Upper lobe of right lung (tissue), 1 donor: ENCODE measurements at places on chromosomes 5 and 9.
A peak's percentile ranks its signal among the peaks of the same experiment; 100 is the strongest.

GRCh38 chr5:156366521-156366920 lies 39.6 kb downstream of the SGCD start:
- no peak for DNase-seq

GRCh38 chr5:218457-219291 lies 554 bp downstream of the SDHA start:
- peak; percentile 76 for DNase-seq

- no peak for DNase-seq
These were observed 350.5 kb downstream of the MAN2A1 start for GRCh38 chr5:110040178-110040577.

- no peak for DNase-seq
These were observed 51.7 kb downstream of the SH3PXD2B start for GRCh38 chr5:172402531-172403188.

DNA sequence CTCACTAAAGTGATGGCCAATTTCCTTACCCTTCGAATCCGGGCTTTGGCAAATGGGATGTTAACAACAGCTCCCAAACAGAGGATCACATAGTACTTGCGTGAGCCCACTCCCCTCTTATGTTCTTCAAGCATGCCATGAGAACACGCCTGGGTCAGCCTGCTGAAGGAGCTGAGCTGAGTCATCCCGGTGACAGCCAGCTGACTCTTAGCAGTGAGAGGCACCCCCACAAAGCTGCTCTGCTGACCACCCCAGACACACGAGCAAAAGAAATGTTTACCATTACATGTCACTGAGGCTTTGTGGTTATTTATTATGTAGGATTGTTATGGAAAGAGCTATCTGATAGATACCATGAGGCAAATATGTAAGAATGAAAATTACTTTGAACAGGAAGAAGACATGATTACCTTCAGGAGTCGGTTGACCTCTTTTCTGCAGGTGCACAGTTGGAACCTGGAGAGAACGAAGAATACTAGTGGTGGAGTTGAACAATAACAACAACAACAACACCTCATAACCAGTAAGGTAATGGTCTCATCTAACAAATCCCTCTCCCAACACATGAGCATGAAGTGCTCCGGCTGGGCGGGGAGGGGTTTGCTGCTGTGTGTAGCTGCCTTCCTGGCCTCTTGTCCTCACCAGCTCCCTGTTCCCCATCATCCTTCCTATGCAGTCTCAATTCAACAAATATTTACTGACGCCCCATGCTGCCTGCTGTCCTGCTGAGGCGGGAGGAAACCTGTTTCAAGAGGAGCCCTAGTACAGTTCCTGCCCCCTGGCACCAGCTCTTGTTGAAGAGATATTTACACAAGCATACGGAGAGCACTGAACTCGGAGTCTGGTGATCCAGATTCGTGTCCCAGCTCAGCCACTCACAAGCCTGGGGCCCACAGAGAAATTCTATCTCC lies 69.4 kb upstream of the LHFPL2 start:
- DNase-seq, result no peak

GRCh38 chr5:8720506-8720905 lies 825.4 kb downstream of the SEMA5A start:
- no peak for DNase-seq

DNA sequence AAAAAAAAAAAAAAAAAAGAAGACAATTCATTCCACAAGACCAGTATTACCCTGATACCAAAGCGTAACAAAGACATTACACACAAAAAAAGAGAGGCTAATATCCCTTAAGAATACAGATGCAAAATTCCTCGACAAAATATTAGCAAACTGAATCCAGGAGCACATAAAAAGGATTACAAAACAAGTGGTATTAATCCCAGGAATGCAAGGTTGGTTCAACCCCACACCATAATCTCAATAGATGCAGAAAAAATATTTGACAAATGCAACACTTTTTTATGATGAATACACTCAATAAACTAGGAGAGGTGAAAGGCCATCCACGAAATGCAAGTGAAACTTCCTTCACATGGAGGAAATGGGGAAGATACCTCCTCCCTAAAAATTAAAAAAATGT lies 80.1 kb upstream of the TLR4 start:
- no peak for DNase-seq

- DNase-seq, result no peak
These were observed 51.9 kb upstream of the POU5F2 start for GRCh38 chr5:93793159-93793781.

DNA sequence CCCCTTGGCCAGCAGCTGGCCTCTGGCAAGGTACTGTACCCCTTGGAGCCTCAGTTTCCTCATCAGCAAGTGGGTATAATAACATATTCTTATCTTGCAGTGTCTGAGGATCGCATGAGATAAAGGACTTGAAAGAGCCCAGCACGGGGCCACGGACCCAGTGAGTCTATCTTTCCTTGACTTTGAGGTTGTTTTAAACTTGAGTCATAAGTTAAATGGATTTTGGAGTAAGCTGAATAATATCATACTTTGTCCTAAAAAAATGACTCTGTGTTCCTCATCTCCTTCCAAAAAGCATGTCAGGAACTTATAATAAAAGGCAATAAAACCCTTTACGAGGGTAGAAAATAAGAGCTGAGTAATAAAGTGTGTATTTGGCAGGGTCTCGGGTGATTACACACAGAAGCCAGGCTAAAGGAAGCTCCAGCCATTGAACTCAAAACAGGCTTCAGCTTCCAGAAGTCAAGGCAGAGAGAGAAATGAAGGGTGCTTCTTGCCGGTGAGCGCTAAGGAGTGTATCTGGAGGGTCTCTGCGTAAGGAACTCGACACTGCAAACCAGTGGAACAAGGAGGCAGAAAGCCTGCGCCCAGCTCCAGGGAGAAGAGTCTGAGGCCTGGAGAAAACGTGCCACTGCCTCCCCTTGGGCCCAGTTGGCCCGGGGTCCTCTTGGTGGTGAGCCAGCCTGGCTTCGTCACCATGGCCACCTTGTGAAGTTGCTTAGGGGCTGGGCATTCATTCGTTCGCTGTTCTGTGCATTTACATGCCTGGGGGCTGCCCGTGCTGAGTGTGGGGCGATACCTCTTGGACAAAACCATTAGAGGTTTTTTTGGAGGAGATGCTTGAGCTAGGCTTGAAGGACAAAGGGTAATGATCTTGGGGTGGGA lies 72.4 kb upstream of the PHYKPL start:
- DNase-seq, result peak; percentile 49

DNA sequence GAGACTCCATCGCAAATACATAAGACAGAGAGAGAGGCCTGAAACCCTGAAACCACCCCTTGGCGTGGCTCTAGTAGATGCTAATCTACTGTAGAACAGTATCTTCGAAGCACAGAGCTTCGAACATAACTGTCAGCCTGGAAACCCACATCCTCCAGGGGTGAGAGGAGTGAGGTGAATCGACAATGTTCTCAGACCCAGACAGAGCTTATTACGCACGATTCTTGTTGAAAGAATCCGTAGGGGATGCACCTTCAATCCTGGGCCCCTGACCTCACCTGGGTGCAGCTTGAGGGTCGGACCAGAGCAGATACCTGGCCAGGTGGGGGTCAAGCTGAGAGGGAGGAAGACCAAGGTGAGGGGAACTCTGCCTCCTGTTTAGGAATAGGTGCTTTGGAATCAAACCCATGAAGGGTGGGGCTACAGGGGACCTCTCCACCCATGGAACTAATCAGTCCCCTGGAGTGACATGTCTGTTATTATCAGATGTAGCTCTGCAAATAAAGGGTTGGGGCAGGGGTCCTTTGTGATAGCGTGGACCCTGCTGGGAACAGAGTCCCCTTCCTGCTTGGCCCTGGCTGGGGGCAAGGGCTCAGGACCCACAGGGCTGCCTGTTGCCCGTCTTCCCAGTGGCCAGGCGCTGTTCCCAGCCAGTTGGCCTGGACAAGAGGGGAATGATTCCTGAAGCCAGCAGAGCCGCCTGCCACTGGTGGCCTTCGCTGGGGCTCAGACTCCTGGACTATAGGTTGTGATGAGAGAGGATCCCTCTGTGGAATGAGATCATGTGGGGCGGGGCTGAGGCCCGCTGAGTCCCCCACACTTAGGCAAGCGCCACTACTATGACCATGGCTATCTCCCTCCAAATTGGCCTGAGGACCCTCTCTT lies 41.2 kb downstream of the DBH start:
- no peak for DNase-seq

DNA sequence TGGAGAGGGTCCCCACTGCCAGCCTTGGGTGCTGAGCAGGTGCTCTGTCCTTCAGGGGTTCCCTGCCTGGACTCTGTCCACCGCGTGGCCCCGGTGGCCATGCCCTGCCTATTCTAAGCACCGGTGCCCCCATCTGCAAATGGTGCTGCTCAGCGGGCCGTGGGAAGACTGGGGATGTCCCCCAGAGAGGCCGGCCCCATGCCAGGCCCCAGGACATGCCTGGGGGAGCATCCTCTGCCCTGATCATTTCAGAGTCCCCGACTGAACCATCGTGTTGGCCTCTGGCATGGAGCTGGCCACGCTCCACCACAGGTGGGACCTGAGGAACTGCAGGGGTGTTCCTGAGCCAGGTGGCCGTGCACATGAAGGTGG lies 64.7 kb downstream of the RXRA start:
- no peak for DNase-seq

DNA sequence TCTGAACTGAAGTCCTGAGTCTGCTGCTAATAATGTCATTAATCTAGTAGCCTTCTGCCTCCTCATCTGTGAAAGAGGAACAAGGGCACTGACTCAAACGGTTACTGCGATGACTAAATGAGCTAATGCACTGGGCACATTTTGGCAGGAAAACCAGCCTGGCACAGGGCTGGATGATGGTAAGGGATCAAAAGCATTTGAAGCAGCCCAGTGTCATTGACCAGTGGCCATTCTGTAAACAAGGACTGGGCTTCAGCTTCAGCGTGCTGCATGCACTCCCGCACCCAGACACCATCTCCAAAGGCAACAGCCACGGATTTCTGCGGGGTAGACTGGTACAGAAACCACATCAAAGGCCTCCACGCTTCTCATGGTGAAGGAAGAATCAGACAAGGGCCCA lies 8.0 kb downstream of the GCNT4 start:
- DNase-seq, result no peak

DNA sequence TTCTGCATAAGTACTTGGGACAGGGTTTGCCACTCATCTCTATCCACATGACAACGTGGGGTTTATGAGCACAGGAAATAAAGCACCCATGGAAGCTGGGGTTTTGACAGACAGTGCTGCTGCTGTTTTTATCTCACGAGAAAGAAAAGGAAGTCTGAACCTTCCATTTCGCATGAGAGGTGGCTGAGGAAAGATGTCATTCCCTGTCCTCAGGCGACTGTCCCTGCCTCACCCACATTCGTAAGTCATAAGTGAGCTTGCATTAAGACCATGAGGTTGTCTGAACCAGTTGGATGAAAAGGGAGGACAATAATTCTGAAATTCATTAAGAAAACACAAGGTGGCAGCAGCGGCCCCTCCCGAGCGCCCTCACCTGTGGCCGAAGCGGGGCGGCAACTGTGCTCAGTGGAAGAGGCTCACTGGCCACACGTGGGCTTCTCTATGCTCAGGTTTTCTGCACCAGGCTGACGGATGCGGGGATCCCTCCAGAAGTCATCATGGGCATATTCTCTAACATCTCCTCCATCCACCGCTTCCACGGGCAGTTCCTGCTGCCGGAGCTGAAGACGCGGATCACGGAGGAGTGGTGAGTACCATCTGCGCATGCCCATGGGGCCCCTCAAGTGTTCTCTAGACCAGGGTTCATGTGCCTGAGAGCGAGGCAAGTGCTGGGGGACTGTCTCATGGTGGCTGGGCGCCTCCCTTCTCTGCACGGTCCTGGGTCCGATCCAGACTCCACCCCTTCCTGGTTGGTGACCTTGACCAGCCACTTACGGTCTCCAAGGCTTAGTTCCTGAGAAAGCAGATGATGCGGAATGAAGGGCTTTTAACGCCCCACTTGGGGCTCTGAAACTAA lies 54.7 kb upstream of the SUSD3 start:
- DNase-seq, result peak; percentile 87

DNA sequence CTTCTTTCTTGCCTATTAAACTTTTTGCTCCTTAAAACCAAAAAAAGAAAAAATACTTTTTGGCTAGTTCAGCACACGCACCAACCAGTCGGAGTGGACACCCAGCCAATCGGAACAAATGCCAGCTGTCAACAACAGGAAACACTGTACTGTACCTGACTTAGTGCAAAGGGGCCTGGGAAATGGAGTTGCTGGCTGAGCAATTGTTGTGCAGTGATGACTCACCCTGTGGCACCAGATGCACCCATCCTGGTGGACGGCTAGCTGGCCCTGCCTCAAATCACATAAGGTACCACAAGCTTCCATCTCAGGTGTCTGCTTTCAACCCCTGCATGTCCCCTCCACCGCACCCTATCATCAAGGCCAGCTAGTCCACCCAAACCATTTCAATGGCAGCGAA lies 20.9 kb downstream of the FOXE1 start:
- DNase-seq, result no peak

DNA sequence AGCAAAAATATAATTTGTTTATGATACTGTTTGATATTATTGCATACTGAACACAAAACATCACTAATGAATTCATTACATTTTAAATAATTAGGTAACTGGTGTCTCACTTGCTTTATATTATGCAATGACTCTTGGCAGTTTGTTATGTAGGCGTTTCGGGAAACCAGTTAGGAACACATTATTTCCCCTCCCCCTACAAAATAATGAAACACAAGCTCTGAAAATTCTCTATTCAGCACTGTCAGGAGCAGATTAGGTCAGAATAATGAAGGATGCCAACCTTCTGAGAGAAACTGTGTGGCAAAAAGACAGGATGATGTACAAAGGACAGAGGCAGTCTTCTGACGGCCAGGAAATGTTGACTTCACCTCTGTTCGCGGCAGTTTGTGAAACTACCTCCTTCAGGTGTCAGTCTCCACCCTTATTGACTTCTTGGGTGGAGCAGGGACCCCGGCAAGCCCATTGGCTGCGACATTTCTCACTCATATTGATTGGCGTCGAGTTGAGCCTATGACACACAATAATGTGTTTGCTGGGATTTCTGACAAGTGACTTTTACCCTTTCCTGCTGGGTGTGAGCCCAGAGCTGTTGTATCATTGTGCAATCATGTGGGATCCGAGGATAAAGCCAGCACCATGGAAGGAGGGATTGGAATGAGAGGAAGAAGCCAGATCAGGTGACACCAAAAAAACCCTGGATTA lies 33.9 kb downstream of the SH3PXD2B start:
- DNase-seq, result peak; percentile 84

GRCh38 chr5:143606043-143606752 lies 202.7 kb upstream of the NR3C1 start:
- DNase-seq, result no peak

DNA sequence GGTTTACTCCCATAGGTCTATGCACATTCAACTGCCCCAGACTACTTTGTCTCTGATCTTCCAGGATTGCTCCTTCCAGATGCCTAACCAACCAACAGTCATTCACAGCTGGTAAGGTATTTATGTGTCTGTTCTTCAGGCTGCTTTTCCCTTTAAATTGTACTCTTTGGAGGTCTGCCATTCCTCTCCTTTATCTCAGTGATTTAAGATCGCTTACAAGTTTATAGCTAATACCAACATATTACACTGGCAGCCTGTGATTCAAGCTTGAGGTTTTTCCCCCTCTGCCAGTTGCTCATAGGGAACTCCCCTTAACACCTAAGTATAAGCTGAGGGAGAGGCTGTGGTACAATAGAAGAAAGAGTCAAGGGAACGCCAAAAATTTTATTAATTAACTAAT lies 711.7 kb upstream of the EDIL3 start:
- no peak for DNase-seq

GRCh38 chr5:42813533-42813932 lies 1.8 kb upstream of the SELENOP start:
- no peak for DNase-seq

GRCh38 chr9:127546125-127546832 lies 65.8 kb upstream of the STXBP1 start:
- no peak for DNase-seq

GRCh38 chr5:140677947-140678346 lies 4.6 kb upstream of the DND1 start:
- no peak for DNase-seq
